CD4-positive, alpha-beta T cell treated with Interleukin-6 at 100 ng/mL for 8 hours (primary cell): ENCODE measurements at places on chromosomes 7 and 10.

GRCh38 chr10:28180654-28181053, 122.2 kb downstream of the MPP7 start:
- DNase-seq: no peak

- no peak for DNase-seq
Measured at GRCh38 chr7:149875396-149875795, 1.6 kb downstream of the ATP6V0E2 start.

GRCh38 chr7:74709880-74710671, 52.6 kb downstream of the GTF2I start:
- no peak for DNase-seq

- no peak for DNase-seq
Measured at GRCh38 chr7:90413185-90413528, 9.9 kb downstream of the CLDN12 start.

DNA sequence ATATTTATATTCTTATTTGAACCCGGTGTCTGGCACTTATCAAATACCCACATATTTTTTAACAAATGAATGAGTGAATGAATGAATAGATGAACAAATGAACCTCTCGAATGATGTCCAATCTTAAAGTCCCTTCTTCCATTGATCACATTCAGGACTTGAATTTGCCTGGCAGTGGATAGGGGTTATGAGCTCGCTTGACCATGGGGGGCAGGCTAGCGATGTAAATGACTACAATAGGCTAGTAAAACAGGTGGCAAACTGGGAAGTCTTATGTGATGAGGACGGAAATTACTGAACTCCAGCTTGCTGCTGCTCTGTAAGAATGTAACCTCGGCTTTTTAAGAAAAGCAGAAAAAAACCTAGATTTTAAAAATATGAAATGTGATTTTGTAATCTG, 247.7 kb upstream of the DKK1 start:
- no peak for DNase-seq

DNA sequence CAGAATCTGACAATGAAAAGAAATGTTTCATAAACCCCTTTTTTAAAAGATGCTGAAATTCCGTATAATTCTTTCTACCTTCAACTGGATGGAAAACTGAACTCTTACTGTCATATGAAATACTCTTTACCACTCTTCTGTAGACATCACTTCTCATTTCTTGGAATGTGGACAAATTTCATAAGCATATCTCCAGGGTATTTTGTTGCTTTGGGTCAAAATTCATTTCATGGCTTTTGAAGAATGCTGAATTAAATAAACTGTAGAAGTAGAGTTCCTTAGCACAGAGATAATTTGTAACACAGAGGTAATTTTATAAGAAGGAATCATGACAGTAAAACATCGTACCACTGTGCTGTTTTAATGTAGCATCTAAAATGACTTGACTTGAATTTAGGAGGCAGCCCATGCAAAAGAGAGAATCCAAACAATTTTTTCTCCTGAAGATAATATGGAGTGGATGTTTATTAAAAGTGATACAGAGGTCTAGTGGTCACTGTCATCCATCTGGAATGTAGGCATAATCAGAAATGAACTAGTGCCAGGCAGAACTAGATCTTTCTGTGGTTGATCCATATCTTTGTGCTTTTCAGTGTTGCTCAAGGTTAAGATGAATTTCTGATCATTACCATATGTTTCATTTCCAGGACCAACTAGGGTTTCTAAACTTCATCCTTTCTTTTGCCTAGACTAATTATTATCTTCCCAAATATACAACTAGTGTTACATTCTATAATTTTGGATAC, 492.0 kb downstream of the KIF20B start:
- no peak for DNase-seq

DNA sequence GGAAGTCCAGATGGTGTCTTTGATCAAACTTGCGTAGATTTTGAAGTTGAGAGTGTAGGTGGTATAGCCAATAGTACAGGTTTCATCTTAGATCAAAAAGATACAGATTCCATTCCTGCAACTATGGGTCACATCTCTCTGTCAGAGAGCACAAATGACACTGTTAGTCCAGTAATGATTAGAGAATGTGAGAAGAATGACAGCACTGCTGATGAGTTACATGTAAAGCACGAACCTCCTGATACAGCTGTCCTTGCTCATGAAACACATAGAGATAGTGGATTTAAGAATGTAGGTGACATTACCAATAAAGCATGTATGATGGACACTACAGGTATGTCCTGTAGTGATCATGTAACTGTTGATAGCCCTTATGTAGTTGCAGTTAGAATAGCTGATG, 59.1 kb downstream of the LOXL4 start:
- no peak for DNase-seq

- DNase-seq: no peak
Measured at GRCh38 chr10:4865945-4866661, 40.1 kb downstream of the AKR1E2 start.

GRCh38 chr7:111638078-111638477, 75.8 kb upstream of the IMMP2L start:
- no peak for DNase-seq

DNA sequence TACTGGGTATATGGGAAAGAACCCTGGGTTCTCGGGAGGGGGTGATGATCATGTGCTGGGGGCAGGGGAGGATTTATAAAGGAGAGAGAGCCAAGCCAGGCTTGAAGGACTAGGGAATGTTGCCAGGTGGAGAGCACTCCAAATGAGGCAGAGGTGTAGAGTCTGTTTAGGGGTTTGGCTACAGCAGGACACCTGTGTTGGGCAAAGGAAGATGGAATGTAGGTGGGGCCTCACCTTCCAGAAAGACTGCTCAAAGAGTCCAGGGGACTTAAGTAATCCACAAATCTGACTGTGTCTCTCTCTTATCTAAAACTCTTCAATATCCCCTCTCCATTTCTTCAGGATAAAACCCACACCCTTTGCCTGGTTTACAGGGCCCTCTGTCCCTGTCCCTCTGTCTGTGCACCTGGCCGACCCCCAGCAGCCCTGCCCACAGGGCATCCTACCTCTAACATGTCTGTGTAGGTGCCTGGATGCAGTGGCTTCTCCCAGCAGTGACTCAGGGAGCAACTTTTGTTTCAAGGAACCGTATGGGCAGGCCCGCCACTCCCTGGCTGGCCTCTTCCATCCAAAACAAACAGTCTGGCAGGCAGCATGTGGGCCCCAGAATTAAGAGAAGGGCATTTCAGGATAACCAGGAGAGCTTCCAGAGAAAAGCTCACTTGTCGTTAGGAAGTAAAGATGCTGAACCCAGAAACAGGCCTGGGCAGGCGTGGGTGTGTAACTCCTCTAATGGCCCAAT, 10.6 kb upstream of the PLEKHA1 start:
- DNase-seq: no peak

DNA sequence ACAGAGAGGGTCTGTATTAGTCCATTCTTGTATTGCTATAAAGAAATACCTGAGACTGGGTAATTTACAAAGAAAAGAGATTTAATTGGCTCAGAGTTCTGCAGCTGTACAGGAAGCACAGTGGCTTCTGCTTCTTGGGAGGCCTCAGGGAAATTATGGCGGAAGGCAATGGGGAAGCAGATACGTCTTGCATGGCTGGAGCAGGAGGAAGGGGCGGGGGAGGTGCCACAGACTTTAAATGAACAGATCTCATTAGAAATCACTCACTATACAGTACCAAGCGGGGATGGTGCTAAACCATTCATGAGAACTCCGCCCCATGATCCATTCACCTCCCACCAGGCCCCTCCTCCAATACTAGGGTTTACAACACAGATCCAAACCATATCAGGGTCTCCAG, 3.7 kb upstream of the CALU start:
- DNase-seq: no peak

DNA sequence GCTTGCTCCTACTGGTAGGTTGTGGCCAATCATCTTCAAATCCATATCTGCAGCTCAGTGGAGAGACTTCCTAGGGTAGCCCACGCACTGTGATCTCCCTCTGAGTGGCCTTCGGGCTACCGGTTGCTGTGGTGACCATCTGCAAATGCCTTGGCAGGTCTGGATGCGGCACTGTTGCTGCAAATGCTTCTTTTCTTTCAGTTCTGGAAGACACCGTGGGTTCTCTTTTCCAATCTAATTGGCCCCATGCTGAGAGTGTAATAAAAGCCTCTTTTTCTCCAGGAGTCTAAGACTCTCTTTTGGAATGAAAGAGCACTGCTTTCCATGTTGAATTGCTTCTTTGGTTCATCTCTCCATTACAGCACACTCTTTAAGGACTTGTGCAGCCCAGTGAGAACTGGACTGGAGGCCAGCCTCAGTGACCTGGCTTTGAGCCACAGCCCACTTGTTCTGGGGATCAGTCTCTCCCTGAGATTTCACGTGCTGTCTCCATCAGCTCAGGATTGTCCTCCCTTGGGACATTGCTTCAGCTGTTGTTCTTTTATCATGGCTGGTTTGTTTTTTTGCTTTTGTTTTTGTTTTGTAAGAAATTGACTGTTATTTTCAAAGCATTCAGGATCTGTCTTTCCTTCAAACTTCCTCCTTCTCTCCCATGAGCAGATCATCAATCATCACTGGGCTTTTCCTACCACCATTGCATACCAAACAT, 286.6 kb downstream of the BMPER start:
- DNase-seq: no peak

DNA sequence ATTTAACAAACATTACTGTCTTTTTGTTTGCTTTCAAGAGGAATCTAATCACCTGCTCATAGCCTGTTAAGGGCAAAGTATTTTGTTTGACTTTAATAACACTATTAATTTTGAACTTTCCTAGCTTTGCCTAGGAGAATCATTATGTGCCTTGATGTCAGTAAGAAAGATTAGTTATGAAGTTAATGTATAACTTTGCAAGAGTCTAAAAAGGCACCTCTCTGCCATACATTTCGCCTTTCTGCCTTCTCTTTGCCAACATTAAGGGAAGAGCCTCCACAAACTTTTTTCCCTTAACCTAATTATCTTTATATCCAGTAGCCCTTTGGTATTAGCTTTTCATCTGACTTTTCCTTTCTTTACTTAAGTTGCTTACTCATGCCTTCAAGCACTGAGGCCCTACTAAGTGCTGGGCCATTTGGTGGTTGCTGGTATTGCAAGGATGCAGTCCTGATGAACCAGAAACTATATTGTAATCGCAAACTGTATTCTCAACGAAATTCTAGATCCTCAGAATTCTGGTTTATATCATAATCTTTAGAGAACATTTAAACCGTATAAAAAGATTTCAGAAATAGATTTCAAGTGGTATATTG, 108.5 kb downstream of the SND1 start:
- DNase-seq: no peak

DNA sequence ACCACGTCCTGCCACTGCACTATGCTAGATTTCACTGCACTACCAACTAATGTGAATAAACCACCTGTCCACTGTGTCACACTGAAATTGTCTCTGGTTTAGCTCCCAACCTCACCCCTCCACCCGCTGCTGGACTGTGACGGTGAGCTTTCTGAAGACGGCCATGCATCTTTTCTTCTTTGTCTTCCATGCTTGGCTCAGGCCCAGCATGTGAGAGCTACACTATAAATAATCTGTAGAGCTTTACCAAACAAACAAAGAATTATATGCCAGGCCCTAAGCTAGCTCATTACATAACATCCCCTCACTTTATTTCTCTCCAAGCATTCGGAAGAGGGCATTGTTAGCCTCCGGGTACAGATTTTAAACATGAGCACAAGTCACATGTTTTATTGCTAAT, 633.2 kb downstream of the TNS3 start:
- DNase-seq: no peak

- DNase-seq: no peak
Measured at GRCh38 chr10:105643660-105644059, 1002.6 kb downstream of the SORCS3 start.

- no peak for DNase-seq
Measured at GRCh38 chr10:132518572-132519381, 18.8 kb upstream of the INPP5A start.

DNA sequence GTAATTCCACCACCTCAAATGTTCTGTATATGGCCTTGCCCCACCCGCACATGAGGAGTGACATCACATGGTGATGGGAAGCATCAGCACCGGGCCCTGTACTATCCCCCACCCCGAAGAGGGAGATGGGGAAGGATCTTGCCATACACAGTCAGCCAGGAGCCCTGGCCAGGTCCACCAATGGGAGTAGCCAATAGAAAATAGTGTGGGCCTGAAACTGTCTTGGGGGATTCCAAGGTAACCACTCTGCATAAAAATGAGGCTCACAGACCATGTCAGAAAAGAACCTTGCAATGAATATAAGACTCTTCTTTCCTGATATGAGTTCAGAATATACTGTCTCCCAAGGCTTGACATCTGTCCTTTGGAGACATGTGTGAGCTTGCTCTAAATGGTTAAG, 51.1 kb downstream of the ADRB1 start:
- DNase-seq: no peak

- DNase-seq: no peak
Measured at GRCh38 chr10:67836488-67836887, 1.5 kb downstream of the DNAJC12 start.

DNA sequence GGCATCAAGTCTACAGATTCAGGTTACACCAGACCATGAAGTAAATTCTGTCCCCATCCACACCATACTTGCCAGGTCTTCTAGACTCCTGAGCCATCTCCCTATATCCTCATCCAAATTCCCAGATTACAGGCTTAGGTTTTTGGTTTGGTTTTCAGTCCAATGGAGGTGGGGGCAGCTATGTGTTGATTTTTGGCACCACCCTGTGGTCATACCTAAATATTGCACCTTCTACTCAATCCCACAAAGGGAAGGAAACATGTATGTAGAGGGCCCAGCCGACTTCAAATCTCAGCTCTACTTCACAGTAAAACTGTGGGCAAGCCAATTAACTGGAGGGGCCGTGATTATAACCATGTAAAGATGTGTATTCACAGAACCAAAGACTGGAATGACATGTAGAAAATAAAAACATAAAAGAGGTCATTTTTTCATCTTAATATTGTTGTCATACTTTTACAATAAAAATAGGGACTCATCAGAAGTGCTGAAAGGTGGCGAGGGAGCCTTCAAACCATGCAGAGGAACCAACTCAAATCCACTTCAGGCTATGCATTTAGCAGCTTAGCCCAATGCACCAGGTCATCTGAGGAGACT, 19.8 kb downstream of the ERCC6 start:
- peak; percentile 33 for DNase-seq

- no peak for DNase-seq
Measured at GRCh38 chr7:123798532-123799188, 46.3 kb upstream of the HYAL4 start.

- DNase-seq: peak; percentile 3
Measured at GRCh38 chr7:21507627-21508343, 35.1 kb upstream of the DNAH11 start.

- DNase-seq: no peak
Measured at GRCh38 chr7:23894892-23895569, 185.0 kb downstream of the STK31 start.

DNA sequence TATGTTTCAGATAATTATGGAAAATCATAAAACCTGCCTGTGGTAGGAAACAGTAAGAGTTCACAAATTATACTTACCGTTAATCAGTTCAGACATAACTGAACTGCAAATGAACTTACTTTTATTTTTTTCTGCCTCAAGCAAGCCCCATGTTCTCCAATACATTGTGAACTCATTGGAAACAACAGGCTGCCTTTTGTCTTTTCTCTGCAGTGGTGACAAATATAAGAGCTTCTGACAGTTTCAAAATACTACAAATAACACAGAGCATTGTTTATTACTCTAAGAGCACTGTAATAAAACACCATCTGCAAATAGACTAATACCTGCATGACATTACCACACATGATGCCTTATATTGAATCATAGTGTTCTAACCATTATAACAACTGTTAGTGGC, 94.0 kb upstream of the CDCA7L start:
- no peak for DNase-seq

- no peak for DNase-seq
Measured at GRCh38 chr7:44621034-44621749, 14.8 kb downstream of the OGDH start.
